Keratinocyte (primary cell): ENCODE measurements at places on chromosomes 4 and X. TPM values are rescaled to one million over a fixed set of nuclear protein-coding genes. Genes with fewer than 3 reads are reported as not detected.

- DNase-seq: no peak
These were observed 106.6 kb downstream of the SHROOM4 start for GRCh38 chrX:50707405-50707804.

DNA sequence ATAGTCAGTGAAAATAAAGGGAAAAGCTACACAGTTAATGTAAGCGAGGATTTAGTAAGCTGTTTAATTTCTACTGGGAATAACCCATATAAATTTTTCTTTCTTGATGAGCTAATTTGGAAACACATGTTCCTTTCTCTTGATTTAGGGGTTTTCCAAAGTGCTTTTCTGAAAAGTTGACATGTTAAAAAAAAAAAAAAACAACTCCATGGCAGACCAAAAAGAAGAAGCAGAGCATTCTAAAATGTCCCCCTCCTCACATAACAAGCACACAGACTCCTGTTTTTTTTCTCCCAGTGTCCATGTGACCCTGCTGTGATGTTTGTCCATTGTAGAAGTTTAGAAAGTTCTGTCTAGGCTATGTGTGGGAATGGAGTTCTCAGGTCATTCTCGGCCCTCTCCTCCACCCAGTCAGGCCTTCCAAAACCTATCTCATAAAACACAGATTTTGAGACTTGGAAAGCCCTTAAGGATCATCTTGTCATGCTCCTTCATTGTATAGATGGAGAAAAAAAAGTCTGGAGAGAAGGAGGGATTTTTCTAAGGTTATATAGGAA lies 792 bp downstream of the CLIC2 start:
- DNase-seq: no peak

DNA sequence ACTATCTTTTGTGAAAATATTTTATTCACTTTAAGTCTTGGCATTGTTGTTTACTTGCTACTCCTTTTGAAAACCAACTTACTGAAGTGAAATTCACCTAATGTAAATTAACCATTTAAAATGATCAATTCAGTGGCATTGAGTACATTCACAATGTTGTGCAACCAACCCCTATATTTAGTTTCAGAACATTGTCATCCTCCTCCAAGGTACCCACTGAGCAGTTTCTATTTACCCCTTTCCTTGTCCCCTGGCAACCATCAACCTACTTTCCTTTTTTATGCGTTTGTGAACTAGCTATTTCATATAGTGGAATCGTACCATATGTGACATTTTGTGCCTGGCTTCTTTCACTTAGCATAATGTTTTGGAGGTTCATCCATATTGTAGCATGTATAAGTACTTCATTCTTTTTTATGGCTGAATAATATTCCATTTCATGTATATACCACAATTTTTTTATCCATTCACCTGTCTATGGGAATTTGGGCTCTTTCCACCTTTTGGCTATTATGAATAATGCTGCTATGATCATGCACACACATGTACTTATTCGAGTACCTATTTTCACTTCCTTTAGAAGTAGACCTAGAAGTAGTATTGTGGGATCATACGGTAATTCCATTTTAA lies 85.0 kb downstream of the WWC2 start:
- DNase-seq: no peak

DNA sequence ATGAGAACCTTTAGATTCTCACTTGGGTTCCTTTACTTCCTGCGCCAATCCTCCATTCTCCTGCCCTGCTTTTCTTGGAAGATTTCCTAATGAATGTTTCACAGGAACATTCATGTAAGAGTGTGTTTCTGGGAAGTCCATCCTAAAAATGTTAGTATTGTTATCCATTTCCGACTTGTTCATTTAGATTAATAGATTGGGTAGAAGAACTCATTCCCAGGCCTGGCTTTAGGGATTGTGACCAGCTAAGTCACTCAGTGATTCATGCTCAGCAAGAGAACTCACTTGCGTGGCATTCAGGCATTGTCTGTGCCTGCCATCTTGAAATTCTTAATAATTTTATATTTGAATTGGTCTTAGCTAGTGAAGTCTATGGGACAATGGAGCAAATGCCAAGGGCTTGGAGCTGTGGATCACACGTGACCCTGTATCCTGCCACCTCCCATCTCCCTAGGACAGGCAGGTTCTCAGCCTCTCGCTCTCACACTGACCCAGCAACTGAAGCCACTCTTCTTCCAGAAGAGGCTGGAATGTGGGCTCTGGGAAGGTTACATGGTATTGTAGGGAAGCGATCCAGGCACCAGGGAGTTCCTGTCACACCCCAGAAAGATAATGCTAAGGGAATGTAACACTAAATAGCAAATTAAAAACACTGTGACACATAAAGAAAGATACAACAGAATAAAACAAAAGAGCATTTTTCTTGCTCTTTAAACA lies 562.1 kb downstream of the TMA16 start:
- DNase-seq: no peak

GRCh38 chr4:1329408-1330371 lies 17.3 kb upstream of the UVSSA start:
- no peak for DNase-seq

Gene CSAG3
- polyA plus RNA-seq: not detected in 3 replicates

DNA sequence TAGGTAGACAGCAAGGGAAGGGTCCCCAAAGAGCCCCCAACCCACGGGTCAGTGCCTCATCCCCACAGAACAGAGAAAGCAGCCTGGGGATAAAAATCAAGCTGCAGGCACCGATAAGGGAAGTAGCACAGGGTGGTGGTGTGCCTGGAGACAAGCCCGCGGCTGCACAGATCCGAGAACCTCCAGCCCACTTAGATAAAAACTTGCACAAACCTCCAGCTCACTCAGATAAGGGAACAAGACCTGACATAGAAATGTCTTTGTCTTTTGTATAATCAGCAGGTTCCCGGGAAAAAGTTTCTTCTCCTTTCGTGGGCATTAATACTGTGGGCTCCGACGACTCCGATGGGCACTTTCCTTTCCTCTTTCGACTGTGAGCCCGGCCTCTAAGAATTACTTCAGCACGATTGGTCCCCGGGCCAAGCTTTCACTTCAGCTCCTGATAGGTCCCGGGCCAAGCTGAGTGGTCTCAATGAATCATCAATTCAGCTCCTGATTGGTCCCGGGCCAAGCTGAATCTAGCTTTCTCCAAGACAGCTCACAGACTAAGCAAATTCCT lies 32.4 kb downstream of the PRDX4 start:
- DNase-seq: no peak

Gene GPRASP1
- 0.22 to 0.34 TPM (median 0.26 TPM) in 3 replicates for polyA plus RNA-seq

GRCh38 chrX:13868591-13868990 lies 51.7 kb upstream of the GPM6B start:
- DNase-seq: no peak

DNA sequence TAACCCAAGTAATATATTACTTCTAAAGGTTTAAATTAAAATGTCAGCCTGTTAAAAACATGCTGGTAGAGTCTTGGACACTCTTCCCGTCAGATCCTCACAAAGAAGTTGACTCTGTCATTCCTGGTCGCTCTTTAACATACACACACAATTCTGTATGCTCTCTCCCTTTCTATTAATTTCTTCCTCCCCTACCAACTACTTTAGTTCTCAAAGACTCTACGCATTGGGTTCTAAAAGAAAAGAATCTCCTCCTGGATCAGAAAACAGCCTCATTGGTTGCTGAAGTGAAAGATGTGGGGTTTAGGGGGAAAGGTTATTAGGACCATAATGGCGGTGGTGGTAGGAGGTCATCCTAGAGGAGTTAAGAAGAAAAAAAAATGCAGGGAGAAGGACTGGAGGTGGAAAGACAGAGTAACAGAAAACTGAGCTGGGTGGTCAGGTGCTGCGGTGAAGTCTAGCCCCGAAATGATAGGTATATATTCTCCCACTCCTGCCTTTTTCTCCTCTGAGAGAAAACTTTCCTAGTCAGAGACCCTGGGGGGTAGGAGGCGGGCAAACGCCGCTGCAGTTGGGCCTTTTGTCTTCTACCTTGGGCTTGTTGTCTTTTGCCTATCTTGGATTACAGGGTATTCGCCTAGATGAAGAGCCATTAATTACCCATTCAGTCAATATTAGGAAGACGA lies 5.2 kb upstream of the PITX2 start:
- DNase-seq: no peak

- no peak for DNase-seq
These were observed 14.5 kb upstream of the FGG start for GRCh38 chr4:154626793-154627484.
